NCI-H2081 treated with DMSO at 0.1 percent for 48 hours (cell line): ENCODE measurements at places on chromosomes 3 and 15.

GRCh38 chr3:129035360-129036221, 25.0 kb upstream of the GP9 start:
- DNase-seq = no peak

DNA sequence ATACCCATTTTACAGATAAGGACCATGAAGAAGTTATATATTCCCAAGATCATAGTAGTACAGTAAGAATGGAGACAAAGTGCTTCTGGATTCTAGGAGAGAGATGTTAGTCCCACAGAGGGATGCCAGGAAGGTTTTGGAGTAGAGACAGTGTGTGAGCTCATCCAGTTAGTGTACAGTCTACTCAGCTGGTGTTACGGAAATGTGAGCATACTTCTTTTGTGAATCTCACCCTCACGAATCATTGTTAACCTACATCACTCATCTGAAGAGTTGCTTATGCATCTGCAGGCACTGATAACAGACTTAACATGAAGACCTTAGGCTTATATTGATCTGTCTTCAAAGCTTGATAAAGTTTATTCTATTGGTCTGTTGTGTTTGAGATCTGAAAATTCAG, 106.6 kb upstream of the PTPRG start:
- DNase-seq = no peak

DNA sequence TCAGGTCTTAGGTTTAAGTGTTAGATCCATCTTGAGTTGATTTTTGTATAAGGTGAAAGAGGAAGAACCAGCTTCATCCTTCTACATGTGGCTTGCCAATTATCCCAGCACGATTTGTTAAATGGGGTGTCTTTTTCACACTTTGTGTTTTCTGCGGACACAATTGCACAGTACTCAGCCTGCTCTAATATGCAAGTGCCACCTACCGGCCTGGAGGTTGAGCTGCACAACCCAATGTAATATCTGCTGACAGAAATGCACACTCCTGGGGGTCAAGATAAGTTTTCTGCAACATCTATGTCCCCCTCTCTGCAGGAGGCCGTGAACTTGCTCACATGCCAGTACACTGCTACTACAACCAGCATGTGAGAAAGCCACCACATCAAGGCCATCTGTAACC, 791.9 kb upstream of the ROBO1 start:
- DNase-seq = no peak

DNA sequence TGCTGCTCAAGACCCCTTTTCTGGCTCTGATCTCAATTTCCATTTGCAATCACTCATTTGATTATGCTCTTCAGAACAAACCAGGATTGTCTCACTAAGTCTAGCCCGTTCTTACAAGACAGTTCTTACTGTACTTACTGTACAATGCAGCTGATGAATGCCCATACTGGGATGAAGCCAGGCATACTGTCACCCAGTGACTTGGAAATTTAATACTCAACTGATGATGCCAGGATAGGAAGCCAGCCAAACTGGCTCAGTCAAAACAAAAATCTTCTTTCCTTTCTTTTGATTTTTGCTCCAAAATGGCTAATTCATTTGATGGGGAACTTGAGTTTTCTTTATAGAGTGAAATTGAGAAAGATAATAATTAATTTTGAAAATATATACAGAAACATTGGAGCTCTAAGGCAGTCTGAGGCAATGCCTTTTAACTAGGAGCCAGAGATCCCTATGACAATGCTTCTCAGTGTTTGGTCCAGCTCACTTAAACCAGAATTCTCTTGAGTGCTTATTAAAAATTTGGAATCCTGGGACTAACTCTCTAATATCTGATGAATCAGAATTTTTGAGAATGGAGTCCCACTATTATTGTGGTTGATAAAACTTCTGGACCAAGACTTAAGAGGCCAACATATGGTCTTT, 265.6 kb upstream of the THBS1 start:
- no peak for DNase-seq

GRCh38 chr3:94011233-94011711, 17.1 kb downstream of the STX19 start:
- DNase-seq = no peak

DNA sequence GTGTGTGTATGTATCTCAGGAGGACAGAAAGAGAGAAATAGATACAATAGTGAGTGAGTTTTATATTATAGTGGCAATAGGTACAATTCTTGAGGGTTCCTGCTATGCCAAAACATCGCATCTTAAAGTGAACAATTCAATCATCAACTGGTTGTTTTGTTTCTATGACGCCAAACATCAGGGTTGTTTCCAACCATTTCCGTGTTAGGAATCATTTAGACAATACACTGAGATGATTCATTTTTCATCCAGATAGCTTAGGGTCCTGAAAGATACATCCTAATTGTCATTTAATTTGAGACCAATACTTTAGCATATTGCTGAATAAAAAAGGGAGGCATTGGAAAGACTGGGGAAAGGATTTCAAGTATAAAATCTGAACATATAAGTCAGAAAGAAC, 472.2 kb downstream of the MCTP2 start:
- DNase-seq = no peak

DNA sequence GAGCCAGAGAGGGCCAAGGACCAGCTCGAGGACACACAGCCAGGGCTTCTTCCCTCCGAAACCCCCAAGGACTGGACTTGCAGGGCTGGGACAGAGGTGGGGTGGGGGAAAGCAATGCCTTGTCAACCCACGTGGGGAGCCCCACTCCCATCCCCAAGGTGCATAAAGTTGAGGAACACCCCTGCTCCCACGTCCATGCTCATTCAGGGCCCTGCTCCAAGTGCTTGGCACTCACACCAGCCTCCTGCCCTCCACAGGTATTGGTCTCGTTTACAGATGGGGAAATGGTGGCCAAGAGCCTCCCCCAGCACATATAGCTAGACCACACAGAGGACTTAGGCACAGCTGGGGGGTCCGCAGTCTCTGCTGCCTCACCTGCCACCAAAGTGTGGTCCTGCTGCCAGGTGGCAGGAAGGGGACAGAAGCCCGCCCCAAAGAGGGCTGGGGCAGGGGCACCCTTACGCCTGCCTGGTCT, 50.5 kb upstream of the CSPG4 start:
- DNase-seq = no peak

GRCh38 chr3:86782286-86782685, 208.7 kb downstream of the VGLL3 start:
- no peak for DNase-seq

DNA sequence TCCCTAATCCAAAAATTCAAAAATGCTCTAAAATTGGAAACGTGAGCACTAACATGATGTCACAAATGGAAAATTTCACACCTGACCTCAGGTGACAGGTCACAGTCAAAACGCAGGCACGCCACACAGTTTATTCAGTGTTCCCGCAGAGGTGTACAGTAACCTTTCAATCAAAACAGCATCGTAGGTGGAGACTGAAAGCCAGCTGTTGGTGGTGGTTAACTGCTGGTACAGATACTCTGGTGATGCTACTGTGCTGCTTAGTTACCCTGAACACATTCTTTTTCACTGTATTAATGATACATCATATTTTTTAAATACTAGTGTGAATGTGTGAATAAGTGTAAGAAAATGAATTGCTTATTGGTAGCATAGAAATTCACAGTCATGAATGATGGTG, 23.8 kb downstream of the RAB11A start:
- no peak for DNase-seq

- no peak for DNase-seq
These were observed 460.4 kb upstream of the SGO1 start for GRCh38 chr3:20646425-20646824.

DNA sequence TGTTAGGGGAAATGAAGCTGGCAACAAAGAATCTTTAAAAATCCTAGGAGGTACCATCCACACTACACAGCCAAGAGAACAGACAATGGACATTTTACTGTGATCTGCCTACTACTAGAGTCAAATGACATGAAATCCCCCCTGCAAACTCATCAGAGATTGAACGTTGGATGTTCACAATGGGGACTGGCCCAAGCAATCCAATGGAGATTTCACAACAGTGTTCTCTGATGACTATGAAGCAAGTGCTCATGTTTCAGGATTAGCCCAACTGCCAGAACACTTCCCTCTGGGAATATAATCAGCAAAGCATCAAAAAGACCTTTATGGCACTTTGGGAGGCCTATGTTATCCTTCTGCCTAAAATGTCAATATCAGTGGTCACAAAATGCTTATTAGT, 97.8 kb downstream of the IGSF11 start:
- no peak for DNase-seq

GRCh38 chr3:105774444-105775180, 94.2 kb downstream of the CBLB start:
- DNase-seq = no peak

GRCh38 chr15:98051734-98052133, 91.2 kb downstream of the ARRDC4 start:
- DNase-seq = no peak

GRCh38 chr3:46897829-46898320, 20.4 kb downstream of the PTH1R start:
- no peak for DNase-seq

GRCh38 chr3:190053919-190054672, 66.6 kb downstream of the P3H2 start:
- no peak for DNase-seq

DNA sequence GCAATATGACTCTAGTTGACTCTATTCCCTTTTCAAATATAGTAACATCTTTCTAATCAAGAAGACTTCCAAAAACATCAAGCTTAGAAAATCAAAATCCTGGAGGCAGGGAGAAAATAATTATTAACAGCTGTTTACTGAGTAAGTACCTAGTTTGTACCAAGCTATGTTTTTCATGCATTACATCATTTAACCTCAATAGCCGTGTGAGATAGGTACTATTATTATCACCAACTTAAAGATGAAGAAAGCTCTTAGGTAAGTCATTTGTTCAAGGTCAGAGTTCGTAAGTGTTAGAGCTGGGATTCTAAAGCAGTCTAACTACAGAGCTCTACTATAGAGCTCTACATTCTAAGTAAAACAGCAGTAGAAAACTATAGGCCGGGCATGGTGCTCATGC, 41.6 kb downstream of the GSK3B start:
- no peak for DNase-seq

DNA sequence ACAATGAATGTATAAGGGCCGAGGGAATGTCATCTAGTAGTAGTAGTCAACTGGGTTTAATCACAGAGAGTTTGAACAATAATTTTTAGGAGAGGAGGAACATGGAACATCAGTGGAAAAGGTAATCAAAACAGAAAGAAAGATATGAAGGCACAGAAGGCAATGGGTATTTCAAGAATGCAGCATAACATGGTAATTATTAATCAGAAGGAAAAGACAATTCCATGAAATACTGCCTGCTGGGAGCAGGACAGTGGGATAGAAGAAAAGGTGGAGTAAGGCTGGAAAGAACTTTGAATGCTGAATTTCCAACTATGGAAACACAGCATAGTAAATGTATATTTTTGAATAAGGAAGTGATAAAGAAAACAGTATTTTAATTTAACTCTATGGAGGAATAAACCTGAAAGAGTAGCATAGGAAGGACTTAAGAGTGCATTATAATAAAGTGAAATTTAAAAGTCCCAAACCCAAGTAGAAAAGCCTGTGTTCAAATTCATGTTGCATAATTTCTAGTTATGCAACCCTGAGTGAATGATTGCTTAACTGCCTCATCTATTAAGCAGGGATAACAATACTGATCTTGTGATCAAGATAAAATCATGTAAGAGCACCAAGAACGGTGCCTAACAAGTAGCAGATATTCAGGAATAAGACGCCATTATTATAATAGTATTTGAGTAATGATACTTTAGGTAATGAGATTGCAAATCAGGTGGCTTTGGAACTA, 357.7 kb downstream of the TBC1D5 start:
- no peak for DNase-seq

DNA sequence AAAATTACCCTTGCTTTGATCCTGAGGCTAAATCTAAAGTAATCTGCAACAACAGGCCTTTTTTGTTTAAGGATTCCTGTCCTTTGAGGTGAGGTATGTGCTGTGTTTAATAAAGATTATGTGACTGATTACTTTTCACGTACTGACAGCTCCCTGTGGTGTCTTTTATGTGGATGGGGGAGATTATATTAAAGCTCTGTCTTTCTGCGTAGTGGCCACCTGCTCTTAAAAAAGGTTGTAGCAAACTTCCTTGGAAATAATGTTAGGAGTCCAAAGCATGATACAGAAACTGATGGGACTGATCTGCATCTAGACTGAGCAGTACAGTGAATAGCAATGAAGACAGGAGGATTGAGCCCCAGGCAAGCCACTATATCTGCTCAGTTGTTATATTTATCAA, 453.0 kb upstream of the GOLIM4 start:
- no peak for DNase-seq

DNA sequence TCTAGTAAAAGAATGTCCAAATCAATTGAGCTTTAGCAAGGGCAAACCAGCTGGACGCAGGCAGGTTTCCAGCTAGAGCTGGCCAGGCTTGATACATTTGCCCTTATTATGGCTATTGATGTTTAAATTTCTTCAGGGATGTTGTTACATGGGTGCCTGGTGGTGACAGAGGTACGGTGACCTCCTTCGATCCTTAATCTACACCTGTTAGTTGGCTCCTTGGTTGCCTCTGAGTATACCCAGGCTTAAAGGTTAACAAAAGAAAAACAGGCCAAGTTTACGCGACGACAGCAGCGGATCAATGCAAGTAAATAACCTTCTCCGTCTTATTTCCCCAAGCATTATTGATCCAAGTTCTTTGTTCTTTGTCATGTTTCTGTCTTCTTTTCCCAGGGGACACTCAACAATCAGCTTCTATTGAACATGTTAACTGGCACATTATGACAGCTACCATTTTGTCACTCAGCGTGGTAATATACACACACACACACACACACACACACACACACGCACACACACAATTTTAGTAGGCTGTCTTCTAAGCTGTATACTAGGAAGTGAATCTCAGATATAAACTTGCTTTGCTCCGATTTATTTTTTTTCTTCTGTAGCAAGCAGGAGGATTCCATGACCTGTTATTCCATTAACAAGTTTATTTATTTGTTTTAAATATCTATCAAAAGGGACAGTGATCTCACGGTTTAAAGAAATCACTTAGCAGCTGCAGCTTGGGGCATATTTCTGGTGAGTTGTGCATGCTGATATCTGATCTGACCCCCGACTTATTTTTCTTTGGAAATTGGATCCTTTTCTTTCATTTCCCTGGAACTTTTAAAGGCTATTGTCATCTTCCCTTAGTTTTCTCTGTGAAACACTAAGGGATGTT, 844.7 kb downstream of the MCTP2 start:
- DNase-seq = no peak

- no peak for DNase-seq
These were observed 90.2 kb downstream of the TIGIT start for GRCh38 chr3:114383875-114384557.
